IPS-NIHi11 (cell line): ENCODE measurements at places on chromosomes 1 and 21.
A peak's percentile ranks its signal among the peaks of the same experiment; 100 is the strongest.

GRCh38 chr1:159652506-159652905, 61.9 kb downstream of the CRP start:
- no peak for DNase-seq

DNA sequence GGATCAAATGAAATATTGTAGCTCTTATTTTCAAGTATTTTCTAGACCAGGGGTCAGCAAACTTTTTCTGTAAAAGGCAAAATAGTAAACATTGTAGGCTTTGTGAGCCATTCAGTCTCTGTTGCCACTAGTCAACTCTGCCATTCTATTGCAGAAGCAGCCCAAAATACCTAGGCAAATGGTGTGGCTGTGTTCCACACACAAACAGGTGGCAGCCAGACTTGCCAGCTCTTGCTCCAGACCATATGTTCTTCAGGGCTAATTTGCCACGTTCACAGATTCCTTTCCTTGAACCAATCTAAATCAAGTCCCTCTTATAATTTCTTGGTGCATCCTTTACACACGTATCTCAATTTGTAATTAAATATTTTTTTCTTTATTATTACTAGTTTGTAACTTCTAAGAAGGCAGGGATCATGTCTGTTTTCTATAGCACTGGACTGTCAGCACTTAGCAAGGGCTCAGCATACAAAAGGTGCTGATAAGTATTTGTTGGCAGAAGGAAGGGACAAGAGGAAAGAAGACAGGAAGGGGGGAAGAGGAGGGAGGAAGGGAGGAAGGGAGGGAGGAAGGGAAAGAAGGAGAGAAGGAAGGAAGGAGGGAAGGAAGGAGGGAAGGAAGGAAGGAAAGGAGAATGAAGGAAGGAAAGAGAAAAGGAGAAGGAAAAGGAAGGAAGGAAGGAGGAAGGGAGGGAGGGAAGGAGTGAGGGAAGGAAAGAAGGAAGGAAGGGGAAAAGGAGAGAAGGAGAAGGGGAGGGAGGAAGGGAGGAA, 106.5 kb upstream of the EDEM3 start:
- DNase-seq, result no peak

DNA sequence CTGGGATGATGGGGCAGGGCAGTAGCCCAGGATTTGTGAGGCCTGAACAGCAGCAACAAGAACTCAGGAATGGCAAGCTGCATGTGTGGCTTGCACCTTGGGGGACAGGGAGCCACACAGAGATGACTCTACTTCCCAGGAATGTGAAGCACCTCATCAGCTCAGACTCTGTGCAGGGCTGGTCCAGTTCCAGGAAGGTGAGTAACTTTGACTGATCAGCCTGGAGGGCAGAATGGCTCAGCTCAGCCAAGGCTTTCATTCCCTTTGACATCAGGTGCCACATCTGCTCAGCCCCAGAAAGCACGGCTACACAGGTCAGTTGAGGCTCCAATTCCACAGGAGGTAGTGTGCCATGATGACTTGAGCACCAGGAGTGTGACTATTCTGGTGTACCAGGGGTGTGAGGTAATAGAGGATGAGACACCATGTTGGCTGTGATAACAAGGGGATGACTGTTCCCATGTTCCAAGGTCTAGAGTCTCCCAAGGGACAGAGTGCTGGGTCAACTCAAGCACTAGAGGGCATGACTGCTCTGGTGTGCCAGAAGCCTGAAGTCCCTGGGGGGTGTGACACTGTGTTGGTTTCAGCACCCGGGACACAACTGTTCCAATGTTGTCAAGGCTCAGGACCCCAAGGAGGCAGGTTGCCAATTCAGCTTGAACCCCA, 625.8 kb upstream of the ADGRL2 start:
- no peak for DNase-seq

DNA sequence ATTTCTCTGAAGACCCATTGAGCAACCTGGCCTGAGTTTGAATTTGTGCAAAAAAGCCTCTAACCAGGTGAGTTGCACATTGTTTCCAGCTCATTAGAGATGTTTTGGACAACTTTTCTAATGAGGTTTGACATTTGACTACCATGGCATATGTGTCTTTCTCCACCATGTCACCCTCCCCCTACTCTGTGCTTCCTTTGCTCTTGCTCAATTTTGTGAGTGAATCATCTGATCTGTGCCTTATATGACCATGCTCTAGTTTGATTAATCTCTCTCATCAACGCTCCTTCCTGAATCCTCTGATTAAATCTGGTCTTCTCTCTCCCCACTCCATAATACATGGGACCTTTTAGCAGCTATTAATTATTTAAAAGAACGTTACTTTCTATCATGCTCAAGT, 144.8 kb upstream of the SAMSN1 start:
- DNase-seq, result no peak

DNA sequence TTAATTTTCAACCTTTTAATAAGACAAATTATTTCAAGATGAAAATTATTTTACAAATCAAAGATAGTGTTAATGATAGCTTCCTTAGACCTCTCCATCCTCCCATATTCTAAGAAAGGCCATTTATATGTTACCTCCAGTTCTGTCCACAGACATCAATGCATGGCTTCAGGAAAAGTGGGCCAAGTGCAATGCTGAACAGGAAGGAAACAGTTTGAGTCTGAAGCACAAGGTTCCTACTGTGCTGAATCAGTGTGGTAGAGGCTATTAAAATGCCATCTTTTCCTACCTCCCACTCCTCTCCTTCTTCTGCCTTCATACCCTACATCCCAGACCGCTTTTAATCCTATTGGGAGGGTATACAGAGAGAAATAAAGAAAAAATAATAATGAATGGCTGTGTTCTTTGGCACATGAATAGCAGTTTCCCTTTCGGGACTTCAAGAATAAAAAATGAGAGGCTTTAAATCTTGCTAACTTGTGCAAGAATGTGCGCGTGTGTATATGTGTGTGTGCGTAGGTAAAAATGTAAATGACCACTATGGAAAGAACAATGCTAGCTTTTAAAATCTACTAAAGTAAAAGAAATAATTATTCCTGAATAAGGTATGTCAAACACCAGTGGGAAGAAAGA, 62.6 kb upstream of the C1orf105 start:
- no peak for DNase-seq

- no peak for DNase-seq
Observed at GRCh38 chr1:177891809-177892208, 78.0 kb downstream of the SEC16B start.

- no peak for DNase-seq
Observed at GRCh38 chr1:45543581-45544417, 6.8 kb upstream of the AKR1A1 start.

GRCh38 chr1:231583376-231583775, 43.2 kb upstream of the DISC1 start:
- no peak for DNase-seq

DNA sequence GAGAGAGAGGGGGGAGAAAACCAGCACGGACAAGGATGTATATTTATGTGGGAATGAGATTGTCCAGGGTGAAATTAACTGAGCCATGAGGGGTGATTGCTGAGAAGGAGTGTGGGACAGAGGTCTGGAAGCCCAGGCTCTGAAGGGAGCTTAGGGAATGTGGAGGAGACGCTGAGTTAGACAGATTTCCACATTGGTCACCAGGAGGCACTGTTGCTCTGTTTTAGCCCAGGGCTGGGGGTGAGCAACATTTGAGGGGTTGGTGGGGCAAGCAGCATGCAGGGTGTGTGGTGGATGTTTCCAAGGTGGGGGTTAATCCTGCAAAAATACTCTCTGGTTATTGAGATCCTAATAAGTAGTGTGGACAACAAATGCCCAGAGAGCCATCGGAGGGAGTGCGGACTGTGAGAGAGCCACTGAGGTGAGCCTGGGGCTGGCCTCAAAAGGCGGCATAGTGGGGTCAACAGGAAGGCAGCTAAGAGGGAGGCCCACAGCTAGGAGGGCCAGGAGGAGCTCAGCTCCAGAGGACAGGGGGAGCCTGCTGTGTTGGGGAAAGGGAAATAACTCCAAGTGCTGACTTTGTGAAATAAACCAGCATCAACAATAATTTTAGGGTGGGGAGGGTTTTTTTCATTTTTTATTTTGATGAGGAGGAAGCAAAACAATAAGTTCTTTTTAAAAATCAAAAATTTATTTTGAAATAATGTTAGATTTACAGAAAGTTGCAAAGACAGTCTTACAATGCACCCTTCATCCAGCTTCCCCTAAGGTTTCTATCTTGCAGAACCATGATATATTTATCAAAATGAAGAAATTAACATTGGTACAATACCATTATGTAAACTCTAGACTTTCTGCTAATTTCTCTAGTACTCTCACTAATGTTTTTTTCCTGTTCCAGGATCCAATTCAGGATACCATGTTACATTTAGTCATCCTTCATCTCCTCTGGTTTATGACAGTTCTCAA, 82.8 kb upstream of the CD34 start:
- peak; percentile 57 for DNase-seq

DNA sequence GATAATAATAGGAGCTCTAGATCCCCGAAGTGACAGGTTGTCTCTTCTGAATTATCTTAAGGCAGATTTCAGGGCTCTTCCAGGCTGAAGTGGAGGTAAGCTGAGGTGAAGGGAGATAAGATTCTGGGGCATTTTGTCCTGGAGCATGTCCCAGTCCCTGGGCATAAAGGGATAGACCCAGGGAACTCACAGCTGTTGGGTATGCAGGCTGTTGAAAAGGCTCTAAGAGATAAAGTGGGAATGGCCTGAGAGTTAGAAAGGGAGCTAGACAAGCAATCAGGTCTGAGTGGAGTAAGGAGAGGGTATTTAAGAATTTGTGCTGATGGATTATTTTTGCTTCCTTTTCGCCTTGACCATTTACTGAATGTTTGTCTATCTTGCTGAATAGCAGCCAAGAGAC, 123.7 kb downstream of the NOS1AP start:
- DNase-seq, result no peak

DNA sequence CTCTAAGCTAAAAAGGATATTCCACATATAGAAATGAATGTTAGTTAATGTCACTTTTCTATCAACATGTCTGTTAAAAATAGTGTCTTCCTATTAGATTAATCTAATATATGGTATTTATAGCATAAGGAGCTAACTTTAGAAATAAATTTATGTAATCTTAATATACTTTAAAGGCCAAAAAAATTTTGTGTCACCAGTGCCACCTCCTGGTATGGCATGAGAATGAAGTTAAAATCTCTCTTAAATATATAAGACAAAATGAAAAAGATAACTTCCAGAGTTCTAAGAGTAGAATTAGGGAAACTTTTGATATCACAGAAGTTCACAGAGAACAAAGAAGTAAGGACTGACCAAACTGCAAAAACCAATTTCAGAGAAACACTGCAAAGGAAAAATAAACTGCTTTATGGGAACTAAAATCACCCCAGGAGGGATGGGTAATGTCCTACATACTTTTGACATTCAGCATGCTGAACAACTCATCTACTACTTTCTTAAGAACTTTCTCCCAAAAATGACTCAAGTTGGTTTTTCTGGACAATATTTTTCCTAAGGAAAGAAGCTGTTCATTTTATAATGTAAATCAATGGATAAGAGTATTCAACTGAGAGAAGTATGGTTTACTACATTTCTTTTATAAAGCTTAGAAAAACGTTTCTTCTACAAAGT, 82.8 kb downstream of the TRIM33 start:
- DNase-seq, result no peak

DNA sequence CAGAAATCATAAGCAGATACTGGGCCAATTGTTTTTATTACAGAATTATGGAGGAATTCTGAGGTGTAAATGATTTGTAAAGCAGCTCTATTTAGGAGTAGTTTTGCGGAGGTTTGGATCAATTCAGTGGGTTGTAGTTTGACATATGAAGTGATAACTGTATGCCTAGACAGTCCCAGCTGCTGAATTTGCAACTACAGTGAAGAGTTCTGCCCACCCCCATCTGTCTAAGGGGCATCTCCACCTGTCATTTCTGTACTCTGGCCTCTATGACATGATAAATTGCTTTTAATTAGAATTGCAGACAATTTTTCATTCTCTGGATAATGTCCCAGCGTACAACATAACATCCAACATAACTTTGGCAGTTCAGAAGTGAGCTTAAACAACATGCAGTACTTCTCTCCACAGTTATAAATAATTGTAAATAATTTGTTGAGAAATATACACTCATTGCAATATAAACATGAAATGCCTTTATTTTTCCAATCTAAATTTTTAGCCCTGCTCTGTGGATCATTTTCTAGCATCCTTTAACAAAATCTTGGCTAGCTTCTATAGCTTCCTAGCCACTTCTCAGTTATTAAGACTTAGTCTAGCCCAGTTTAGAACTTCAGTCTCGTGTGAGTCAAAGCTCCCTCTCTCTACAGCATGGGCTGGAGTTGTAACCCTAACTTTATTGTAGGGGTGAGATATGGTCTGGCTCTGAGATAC, 52.3 kb downstream of the PDE4B start:
- no peak for DNase-seq

GRCh38 chr1:80836505-80836904, 964.2 kb upstream of the ADGRL2 start:
- no peak for DNase-seq

GRCh38 chr1:40822890-40823289, 39.3 kb downstream of the CITED4 start:
- DNase-seq, result no peak

DNA sequence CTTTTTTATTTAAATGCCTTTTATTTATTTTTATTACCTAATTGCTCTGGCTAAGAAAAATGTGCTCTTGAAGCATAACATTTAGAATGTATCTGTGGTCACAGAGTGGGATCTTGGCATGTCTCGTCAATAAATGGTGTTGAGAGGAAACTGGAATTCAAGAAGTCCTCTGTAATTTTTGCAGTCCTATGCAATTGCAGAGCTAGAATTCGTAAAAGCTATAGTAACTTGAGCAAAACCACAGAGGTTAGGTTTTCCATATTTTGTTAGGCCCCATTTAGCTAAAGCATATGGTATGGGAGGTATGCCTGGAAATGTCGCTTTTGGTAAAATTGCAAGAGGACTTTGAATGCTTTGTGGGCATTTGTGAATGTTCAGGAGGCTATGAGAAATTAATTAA, 466.7 kb upstream of the NFIA start:
- no peak for DNase-seq

DNA sequence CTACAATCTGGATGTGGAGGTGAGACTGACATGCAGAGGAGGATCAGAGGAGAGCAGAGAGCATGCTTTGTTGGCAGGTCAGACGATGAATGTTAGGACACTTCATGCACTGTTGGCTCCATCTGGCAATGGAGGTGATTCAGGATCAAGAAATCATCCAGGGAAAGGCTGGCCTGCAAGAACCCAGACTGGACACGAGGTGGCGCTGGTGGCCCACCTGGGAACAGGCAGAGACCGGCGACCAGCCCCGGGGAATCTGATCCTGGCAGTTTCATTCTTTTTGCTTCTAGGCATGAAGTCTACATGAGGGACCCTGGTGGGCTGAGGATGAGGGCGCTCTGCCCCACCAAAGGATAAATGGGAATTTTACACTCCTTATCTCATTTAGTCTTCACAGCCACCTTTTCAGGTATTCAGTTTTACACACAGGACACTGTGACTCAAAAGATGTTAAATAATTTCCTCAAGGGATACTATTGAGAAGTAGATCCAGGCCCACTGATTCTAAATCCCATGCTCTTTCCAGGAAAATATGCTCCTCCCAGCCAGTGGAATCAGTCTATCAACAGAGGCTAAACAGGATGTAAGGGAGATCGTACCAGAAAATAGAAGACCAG, 26.2 kb upstream of the SCMH1 start:
- peak; percentile 93 for DNase-seq

GRCh38 chr1:59132295-59132694, 164.6 kb upstream of the FGGY start:
- DNase-seq, result peak; percentile 22

- DNase-seq, result no peak
Observed at GRCh38 chr1:59315529-59316463, 18.9 kb downstream of the FGGY start.

GRCh38 chr1:218383051-218383450, 37.9 kb downstream of the TGFB2 start:
- no peak for DNase-seq

- DNase-seq, result no peak
Observed at GRCh38 chr1:108799001-108799400, 52.5 kb downstream of the STXBP3 start.
